Transverse colon (tissue), 4 donors: ENCODE measurements at places on chromosomes 16 and 17. TPM values are rescaled to one million over a fixed set of nuclear protein-coding genes. Genes with fewer than 3 reads are reported as not detected.

GPR179 gene
- total RNA-seq: 0.16 TPM

TBC1D28 gene
- not detected for total RNA-seq

COASY gene
- total RNA-seq: 61.0 TPM

EFCAB13 gene
- total RNA-seq: 6.0 TPM

NT5C3B gene
- total RNA-seq: 10.0 TPM

DNA sequence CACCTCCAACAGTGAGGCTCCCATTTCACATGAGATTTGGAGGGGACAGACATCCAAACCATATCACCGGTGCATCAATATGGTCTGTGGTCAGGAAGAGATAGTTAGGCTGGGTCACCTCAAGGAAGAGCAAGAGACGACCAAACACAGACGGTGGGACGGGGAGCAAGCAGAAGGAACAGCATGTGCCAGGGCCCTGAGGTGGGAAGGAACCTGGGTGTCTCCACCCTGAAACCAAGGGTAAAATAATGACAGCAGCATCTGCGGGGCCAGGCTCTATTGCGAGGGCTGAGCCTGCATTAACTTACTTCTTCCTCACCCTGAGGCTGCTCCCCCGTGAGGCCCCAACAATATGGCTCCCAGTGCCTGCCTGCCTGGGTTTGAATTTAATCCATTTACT lies 8.9 kb upstream of the PRSS21 start:
- H3K27ac ChIP-seq: no peak overlapping the region
- no peak for DNase-seq
- H3K4me1 ChIP-seq: no peaks in the 10 kb centered on the region
- peaks cover 15% of the 10 kb centered on the region for H3K27me3 ChIP-seq
- no peaks in the 10 kb centered on the region for H3K36me3 ChIP-seq

DNA sequence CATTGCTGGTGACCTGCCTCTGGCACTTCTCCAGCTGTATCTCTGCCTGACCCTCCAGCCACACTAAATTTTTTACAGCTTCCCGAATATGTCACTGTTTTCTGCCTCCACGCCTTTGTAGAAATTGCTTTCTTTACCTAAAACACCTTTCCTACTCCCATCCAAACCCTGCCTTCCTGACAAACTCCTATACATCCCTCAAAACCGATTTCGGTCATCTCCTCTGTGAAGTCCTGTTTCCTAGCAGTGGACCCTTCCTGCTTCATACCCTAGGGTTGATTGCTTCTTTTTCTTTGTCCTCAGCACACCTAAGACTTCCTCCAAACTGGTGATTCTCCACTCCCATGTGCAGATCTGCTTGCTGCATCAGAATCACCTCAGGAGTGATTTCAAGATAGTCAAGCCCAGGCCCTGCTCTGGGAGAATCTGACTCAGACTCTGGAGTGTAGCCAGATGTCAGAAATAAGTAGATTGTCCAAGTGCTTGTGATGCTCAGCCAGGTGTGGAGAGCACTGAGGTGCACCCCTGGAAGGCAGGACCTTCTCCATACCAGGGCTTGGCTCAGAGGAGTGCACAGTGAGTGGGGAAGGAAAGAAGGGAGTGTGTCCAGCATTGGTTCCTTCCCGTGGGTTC lies 184.2 kb downstream of the COPRS start:
- H3K4me3 ChIP-seq: no peak overlapping the region
- no peaks in the 10 kb centered on the region for H3K36me3 ChIP-seq
- no peak for DNase-seq

DNA sequence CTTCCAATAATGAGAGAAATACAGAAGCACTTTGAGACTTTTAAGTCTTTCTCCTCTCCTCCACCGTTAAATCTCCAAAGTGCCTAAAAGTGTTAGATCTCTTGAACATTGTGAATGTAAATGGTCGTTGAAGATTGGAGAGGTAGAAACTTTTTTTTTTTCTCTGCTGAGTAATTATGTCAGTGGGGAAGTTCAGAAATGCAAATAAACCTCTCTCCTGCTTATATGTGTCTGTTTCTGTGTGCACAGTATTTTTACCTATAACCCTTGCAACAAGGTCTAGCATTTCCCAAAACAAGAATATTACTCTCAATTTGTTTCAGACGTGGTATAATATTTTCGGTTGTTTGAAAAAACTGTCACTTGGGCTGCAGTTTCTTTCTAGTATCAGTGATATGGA lies 833.6 kb upstream of the CDH8 start:
- H3K4me3 ChIP-seq: no peak overlapping the region
- H3K36me3 ChIP-seq: no peaks in the 10 kb centered on the region
- no peak for DNase-seq

DNA sequence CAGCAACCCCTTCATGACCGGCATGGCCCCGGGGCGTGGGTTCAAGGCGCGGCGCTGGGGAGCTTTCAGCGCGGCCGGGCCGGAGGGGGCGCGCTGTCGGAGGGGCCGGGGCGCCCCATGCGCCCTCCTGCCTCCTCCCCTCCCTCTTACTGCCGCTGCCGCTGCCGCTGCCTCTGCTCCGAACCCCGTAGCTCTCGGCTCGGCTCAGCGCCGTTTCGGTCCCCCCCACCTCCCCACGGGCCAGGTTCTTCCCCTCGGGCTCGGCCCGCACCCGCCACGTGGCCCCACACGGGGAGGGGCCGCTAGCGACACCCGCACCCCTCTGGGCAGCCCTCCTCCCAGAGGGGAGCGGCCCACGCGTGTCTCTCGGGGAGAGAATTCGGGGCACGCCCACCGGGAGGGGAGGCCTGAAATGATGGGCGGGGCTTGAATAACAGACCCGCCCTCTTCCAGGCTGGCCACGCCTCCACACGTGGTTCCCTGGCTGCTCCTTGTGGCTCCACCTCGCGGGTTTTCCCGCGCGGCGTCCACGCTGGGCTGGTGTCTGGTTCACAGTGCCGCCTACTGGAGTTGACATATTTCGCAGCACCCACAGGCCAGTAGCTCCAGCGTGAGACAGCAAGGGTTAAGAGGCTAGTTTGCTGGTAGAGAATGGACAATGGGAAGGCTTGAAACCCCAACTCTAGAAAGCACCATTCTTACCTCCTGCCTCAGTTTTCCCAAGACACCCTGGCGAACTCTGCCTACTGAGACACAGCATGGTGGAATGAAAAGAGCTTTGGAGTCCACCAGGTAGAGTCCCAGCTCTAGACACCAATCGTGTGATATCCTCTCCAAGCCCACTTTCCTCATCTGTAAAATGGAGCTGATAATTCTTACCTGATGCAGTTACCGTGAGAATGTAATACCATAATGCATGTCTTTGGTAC lies at the start of gene KCNH4:
Gene KCNH4 (minus strand): TSS at position 221 of the 929 bp plus-strand sequence. CDS start 197 bp downstream, at position 24.
- no peak within 1 kb of the TSS for H3K27ac ChIP-seq
- peak within 1 kb of the TSS; percentile 38 for H3K4me3 ChIP-seq
- peaks cover 34% of the 10 kb centered on the region for H3K27me3 ChIP-seq
- peaks cover 36% of the 10 kb centered on the region for H3K4me1 ChIP-seq
- no peaks in the 10 kb centered on the region for H3K36me3 ChIP-seq

KLHL36 gene
- 38.0 TPM for total RNA-seq

FLYWCH2 gene
- total RNA-seq: 35.0 TPM

KRT31 gene
- not detected for total RNA-seq

DNA sequence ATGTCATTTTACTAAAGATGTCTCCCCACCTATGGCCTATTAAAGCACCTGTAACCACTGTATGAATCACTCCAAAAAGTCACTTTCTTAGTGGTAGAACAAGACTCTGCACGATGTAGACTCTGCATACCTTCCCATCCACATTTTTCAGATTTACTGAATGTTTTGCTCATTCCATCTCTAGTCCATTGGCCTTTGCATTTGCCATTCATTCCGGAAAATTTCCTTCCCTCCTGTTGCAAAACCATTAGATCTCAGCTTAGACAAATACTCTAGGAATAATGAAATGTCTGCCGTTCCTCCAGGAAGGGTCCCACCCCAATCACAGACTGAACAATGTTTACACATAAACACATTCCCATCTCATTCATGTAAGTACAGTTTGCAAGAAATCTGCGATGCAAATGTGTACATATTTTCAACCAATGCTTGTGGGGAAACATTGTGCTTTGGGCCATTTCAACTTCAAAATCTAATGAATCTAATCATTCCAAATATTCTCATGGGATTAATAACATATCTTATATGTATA lies 146.3 kb upstream of the XYLT1 start:
- no peak for DNase-seq
- H3K27ac ChIP-seq: no peak overlapping the region
- peaks cover 5% of the 10 kb centered on the region for H3K27me3 ChIP-seq
- H3K36me3 ChIP-seq: no peaks in the 10 kb centered on the region

SPATA32 gene
- total RNA-seq: 0.48 TPM

MT1G gene
- 47.9 TPM for total RNA-seq

LGALS9B gene
- 30.8 TPM for total RNA-seq

DNA sequence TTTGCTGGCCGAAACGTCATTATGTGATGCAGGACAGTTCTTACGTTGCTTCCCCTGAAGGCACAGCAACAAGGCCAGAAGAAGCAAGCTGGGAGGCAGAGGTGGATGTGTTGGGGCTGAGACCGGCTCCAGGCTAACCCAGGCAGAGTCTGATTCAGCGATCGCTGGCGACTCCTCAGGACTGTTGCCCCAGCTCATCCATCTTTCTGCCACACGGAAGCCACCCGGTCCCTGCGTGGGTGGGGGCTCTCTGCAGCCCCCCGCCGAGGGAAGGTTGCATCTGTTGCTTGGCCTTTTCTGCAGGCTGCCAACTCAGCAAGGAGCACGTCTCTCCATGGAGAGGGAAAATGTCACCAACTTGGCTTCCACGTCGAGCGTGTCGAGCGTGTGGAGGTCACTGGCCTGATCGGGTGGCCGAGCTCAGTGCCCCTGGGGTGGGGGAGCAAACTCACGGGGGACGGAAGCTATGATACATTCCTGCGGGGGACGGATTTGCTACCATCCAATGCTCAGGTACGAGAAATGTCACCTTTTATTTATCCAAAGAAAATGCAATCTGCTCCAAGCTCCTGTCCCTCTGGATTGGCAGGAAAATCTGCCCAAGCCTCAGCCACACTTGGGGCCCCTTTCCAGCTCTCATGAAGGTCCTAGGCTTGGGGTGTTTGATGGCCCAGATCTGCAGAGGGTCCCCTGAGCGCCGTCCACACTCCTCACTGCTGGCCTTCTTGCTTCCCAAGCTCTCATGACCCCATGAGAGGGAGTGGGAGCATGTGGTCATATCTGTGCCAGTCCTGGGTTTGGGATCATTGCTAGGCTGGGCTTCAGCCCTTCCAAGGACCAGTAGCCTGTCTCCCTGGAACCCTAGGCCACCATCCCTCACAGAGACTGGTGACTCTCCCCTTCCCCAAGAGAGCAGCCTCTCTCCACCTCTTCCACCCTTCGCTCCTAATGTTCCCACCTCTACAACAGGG lies 69.4 kb downstream of the RPH3AL start:
- no peak overlapping the region for H3K27ac ChIP-seq
- no peaks in the 10 kb centered on the region for H3K36me3 ChIP-seq
- H3K27me3 ChIP-seq: no peaks in the 10 kb centered on the region
- no peaks in the 10 kb centered on the region for H3K4me1 ChIP-seq

DNA sequence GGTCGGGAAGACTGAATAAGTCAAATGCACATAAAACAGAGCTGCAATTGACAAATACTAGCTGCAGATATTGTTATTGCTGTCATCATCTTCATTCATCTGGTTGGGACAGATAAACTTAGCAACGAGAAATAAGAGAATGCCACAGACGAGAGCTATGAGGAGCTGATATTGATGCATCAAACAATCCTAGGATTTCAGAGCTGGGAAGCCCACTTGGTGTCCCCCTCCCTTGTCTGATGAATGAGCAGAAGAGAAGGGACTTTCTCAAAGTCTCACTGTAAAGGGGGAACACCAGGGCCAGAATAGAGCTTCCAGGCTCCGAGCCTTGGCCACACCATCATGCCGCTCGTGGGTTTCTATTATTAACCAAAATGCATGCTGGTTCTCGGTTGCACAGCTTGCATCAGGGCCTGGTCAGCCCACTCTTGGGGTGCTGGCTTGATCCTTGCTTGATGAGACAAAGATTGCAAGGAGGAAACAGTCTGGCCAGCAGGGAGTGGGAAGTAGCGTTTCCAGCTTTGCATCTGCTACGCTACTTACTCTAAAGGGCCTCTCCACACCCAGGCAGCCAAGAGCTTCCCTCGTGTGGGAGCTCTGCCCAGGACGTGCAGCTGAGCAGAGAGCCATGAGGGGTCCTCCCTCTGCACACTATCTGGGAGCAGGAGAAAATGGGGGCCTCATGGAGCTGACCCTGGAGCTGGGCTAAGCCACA lies 28.4 kb upstream of the EMP2 start:
- H3K4me3 ChIP-seq: no peak overlapping the region
- no peak for DNase-seq
- H3K4me1 ChIP-seq: peaks cover 19% of the 10 kb centered on the region
- no peaks in the 10 kb centered on the region for H3K27me3 ChIP-seq

DNA sequence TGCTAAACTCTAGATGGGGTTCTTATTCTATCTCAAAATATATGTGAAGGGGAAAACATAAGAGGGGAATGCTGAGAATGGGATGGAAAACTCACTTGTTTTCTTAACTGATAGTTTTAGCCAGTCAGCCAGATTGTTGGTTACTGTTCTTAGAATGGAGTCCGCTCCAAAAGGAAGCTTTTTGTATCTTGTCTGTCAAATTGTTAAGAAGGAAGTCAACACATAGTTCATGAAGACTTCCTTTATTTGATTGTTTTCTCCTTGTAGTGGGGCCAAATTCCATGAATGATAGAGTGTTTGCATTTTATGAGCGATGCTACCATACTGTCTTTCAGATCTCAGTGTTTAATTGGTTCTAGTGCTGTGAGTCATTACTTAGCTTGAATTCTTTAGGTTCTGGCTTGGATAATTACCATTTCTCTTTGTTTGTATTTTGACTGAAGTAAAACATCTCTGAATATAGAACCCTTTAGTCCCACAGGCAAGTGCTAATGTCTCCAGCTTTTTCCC lies 98.3 kb upstream of the GOT2 start:
- H3K27ac ChIP-seq: no peak overlapping the region
- no peaks in the 10 kb centered on the region for H3K27me3 ChIP-seq
- no peak overlapping the region for H3K4me3 ChIP-seq
- no peaks in the 10 kb centered on the region for H3K4me1 ChIP-seq
- no peaks in the 10 kb centered on the region for H3K36me3 ChIP-seq

DNA sequence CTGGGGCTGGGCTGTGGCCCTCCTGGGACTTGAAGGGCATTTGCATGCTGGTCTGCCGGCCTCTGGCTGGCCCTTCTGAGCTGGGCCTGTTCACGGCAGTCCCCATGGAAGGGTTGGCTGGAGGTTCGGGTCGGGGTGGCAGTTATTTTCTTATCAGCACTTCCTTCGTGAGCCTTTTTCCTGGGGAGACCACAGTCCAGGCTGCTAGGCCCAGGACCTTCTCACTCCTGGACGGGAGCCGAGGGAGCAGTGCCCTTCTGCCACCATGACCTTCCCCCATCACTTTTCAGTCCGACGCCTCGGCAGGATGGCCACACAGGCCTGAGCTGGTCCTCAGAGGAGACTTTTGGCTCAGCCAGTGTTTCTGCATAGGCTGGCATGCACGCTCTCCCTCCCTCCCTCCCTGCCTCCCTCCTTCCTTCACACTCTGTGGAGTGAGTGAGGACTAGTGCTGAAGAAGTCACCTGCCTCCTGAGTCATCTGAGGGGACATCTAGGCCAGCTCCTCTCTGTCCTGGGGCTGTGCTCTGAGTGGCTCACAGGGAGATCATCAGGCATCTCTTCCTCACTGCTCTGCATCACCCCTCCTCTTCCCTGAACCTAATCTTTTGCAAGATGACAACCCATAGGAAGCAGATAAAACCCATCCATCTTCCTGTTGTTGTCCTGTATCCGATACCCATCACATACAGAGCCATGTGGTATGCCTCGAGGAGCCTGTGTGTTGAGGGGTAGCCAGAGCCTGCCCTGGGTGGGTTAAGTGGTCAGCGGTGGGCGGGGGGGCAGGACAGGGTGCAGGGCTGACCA lies 109.7 kb downstream of the RAP1GAP2 start:
- no peak overlapping the region for H3K27ac ChIP-seq
- H3K36me3 ChIP-seq: no peaks in the 10 kb centered on the region
- H3K4me1 ChIP-seq: no peaks in the 10 kb centered on the region
- H3K27me3 ChIP-seq: no peaks in the 10 kb centered on the region
- H3K4me3 ChIP-seq: no peak overlapping the region

SOST gene
- total RNA-seq: not detected
